Stimulated activated CD4-positive, alpha-beta T cell treated with anti-CD3 and anti-CD28 coated beads, Interleukin-4, amount 100 ng/mL, for 24 hours (primary cell): ENCODE measurements at places on chromosomes 7 and 10.

GRCh38 chr10:64873088-64873487 lies 1351.9 kb downstream of the REEP3 start:
- DNase-seq: no peak

DNA sequence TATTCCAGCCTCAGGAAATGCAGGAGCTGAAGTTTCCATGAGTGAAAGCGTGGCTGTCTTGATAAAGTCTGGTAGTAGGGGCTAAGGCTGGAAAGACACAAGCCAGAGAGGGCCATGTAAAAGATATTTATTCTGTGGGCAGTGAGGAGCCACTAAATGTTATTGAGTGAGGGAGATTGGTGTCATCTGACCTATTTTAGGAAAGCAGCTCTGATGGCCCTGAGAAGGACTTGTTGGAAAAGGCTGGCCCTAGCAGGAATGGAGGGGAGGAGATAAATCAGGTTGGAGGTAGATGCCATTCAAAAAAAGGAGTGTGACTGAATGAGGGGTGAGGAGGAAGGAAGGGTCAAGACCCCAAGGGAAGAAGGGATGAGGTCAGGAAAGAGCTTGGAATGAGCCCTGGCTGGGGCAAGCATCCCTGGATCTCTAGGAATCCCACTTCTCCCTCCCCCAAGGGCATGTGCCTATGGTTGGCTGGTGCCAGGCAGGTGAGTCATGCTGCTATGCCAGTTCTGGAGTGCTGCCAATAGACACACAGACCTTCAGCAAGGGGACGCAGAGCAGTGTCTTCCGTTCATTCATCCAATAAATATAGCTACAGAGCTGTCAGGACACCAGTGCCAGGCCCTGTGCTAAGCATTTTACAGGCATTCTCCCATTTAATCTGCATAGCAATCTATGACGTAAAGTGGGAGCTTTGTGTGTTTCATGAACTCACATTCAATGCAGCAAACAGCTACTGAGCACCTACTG lies 2.0 kb downstream of the ANKRD2 start:
- no peak for DNase-seq

GRCh38 chr10:14837757-14838581 lies at the start of the genes CDNF, HSPA14 and MSANTD7:
TSS of gene CDNF (minus strand) at chr10:14838037. CDS start at chr10:14837946, 91 bp downstream.
TSS of gene HSPA14 (plus strand) at chr10:14838306. CDS start at chr10:14838403, 97 bp downstream.
TSS of gene MSANTD7 (plus strand) at chr10:14838306. CDS start at chr10:14842285, 3,979 bp downstream.
- peak; percentile 99 for DNase-seq

GRCh38 chr7:127378537-127378936 lies 14.0 kb downstream of the ZNF800 start:
- no peak for DNase-seq
